ENCODE measurements at places on chromosomes 4 and X.

- no peak for DNase-seq
These were observed 559 bp upstream of the PCDH18 start for GRCh38 chr4:137532869-137533236.

DNA sequence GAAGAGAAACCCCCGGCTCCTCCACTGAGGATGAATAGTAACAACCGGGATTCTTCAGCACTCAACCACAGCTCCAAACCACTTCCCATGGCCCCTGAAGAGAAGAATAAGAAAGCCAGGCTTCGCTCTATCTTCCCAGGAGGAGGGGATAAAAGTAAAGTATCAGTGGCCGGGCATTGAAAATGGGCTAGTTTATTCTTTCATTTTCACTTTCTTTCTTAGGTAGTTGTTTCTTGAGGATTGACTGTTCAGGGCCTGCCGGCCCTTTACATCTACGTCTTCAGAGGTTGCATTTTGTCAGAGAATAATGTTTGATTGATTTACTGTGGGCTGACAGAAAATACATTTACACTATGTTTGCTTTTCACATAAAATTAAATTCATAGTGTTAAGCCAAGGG is 27.1 kb downstream of the PAK3 start:
- DNase-seq, result no peak

DNA sequence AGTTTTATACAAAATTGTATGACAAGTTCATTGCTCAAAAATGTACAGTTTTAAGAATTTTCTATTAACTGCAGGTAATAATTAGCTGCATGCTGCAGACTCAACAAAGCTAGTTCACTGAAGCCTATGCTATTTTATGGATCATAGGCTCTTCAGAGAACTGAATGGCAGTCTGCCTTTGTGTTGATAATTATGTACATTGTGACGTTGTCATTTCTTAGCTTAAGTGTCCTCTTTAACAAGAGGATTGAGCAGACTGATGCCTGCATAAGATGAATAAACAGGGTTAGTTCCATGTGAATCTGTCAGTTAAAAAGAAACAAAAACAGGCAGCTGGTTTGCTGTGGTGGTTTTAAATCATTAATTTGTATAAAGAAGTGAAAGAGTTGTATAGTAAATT is 131.0 kb downstream of the TET2 start:
- no peak for DNase-seq

DNA sequence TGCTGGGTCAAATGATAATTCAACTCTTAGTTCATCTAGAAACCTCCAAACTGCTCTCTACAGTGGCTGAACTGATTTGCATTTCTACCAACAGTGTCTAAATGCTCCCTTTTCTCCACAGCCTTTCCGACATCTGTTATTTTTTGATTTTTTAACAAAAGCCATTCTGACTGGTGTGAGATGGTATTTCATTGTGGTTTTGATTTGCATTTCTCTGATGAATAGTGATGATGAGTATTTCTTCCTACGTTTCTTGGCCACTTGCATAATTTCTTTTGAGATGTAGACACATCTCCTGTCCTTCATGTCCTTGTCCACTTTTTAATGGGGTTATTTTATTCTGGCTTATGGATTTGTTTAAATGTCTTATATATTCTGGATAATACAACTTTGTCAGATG is 298.2 kb upstream of the ARSJ start:
- no peak for DNase-seq

Data from glutamatergic neuron (in vitro differentiated cells).